Stimulated activated CD4-positive, alpha-beta T cell treated with anti-CD3 and anti-CD28 coated beads, Interleukin-1b, Interleukin-23, amount 100 ng/mL, for 48 hours (primary cell): ENCODE measurements at places on chromosomes 6 and 20.

- no peak for DNase-seq
These were observed 532 bp upstream of the SLC35F1 start for GRCh38 chr6:117906507-117906957.

DNA sequence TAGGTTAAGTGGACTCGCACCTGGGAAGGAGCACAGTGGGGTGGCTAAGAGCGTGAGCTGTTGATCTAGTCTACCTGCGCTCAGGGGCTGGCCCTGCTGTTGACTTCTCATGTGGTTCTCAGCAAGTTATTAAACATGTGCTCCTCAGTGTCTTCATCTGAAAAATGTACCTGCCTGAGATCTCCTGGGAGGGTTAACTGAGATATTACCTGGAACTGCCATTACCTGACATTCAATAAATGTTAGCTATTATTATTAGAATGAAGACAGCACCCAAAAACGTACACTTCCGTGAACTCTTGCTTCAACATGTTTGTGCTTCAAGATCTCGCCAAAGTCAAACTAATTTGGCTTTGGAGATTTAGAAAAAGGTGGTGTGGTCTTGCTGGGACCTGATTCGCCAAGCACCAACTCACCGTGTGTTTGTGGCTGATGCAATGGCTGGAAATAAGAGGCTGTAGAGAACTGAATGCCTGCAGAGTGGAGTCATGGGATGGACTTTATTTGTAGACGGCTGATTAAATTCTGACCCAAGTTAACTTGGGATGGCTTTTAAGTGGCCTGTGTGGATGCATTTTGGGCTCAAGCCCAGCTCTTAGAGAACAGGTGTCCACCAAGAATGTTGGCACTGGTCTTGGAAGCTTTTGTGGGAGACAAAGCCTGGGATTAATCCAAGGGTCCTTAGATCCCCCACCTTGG lies 692.9 kb downstream of the QKI start:
- DNase-seq = no peak

- no peak for DNase-seq
These were observed 44.5 kb upstream of the OSTM1 start for GRCh38 chr6:108118810-108119768.

GRCh38 chr20:60167812-60168211 lies 209.6 kb downstream of the CDH26 start:
- no peak for DNase-seq
